Stimulated activated CD8-positive, alpha-beta memory T cell treated with anti-CD3 and anti-CD28 coated beads, Interleukin-4, amount 100 ng/mL, for 1 hour (primary cell): ENCODE measurements at places on chromosomes 2 and 18.

GRCh38 chr2:66431846-66432587 lies 2.9 kb upstream of the MEIS1 start:
- no peak for DNase-seq

DNA sequence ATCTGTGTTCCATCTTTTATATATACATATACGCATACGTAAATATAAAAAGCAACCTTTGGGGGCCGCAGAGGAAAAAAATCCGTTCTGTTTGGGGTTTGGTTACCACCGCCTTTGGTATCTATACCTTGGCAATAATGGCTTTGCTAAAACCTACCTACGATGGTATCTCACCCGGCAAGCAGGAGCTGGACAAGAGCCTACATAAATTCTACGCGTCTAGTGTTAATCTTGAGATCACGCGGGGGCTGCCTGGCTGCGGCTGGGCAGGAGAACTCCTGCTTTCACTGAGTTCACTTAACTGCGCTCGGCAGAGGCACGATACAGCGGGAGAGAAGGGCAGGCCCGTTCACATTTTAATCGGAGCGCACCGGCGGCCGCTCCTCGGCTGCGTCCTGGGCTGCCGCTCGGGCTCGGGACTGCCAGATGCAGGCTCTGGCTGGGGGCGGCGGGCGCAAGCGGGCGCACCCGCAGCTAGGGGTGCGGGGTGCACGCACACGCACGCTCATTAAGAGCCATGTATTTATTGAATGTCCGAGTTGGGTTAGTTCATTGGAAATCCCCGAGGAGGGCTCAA lies 1.7 kb upstream of the POU3F3 start:
- no peak for DNase-seq

GRCh38 chr2:157174321-157174720 lies 83.2 kb upstream of the GALNT5 start:
- no peak for DNase-seq

DNA sequence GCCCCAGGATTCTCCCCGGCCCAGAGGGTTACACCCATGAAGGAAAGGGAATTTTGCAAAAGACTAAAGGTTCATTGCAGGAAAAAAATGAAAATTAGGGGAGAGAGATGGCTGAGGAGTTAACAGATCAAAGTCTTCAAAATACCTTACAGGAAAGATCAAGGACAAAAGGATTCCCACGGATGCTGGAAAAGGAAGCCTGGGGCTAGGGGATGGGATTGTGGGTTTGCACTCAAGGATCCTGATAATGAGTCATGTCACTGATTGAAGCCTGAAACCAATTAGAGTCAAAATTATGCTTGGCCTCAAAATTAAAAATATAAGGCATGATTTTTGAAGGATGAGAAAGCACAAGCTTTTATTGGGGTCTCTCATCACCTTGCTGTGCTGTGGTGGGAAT lies 32.6 kb upstream of the COPS8 start:
- DNase-seq = no peak

- DNase-seq = no peak
Measured at GRCh38 chr18:36411745-36412168, 114.2 kb downstream of the FHOD3 start.

GRCh38 chr2:176291809-176292283 lies 22.6 kb downstream of the MTX2 start:
- DNase-seq = no peak

GRCh38 chr2:64434039-64434657 lies 19.8 kb upstream of the LGALSL start:
- no peak for DNase-seq

DNA sequence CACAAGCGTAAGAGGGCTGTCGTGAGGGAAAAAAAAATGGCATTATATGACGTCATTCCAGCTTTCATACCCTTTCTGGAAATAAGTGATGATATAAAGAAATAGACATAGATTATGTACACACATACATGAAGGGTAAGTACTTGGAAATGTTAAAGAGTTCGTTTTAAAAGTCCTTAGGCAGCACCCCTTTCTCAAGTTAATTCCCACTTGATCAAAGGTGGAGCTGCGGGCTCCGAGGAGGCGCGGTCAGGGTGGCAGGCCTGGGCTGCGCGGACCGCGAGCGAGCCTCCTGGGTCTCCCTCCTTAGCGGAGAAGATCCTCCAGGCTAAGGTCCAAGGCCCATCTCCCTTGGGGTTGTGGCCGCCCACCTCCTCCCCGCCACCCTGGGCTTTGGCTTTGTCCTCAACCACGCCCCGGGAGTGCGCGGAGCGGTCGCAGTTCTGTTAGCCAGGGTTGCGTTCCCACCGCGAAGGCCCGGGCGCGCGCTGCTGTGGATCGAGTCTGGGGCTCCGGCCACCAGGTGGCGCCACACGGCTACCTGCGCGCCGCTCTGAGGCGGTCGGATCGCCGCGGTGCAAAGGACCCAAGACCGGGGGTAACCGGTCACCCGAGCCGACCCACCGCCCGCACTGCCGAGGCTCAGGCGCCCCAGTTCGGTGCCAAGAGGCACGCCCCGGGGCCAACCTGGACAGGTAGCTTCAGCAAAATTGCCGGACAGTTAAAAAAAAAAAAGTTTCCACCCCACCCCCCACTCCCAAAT lies 66.8 kb downstream of the HNRNPLL start:
- peak; percentile 56 for DNase-seq
